ENCODE measurements at places on chromosomes 11 and 22. TPM values are rescaled to one million over a fixed set of nuclear protein-coding genes. Genes with fewer than 3 reads are reported as not detected.

Gene PTGDR2
- 0.14 TPM for total RNA-seq

Gene MRPL16
- 59.5 TPM for total RNA-seq

Gene CNGA4
- total RNA-seq, result 0.12 TPM

DNA sequence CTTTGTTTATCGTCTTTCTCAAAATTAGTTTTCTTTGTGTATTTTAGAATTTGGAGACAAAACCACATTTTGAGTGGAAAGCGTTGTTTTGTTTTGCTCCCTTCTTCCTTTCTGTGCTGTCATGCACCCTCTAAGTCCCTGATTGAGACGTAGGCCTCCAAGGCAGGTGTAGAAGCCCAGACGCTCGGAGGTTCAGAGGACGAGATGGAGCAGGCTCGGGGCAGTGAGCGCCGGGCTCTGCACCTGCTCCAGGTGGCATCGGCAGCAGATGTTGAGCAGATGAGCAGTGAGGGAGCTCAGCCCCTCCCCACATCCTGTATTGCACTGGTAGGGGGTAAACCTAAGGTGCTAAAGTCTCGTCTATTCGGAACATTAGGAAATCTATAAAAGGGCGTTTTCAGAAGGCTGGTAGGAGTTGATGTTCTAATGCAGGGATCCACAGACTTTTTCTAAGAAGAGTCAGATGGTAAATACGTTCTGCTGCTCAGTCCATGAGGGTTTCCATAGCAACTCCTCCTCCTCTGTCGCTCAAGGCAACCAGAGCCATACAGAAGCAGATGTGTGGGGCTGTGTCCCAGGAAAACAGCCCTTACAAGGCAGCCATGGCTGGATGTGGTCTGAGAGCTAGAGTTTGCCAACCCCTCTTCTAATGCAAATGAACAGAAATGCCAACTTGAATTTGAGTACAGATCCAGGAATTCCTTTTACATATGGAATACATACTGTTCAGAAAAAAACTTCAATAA is 724.2 kb downstream of the BRD1 start:
- H3K36me3 ChIP-seq, result no peaks in the 10 kb centered on the region
- no peak overlapping the region for H3K4me3 ChIP-seq
- H3K27me3 ChIP-seq, result peaks cover 15% of the 10 kb centered on the region
- DNase-seq, result no peak

DNA sequence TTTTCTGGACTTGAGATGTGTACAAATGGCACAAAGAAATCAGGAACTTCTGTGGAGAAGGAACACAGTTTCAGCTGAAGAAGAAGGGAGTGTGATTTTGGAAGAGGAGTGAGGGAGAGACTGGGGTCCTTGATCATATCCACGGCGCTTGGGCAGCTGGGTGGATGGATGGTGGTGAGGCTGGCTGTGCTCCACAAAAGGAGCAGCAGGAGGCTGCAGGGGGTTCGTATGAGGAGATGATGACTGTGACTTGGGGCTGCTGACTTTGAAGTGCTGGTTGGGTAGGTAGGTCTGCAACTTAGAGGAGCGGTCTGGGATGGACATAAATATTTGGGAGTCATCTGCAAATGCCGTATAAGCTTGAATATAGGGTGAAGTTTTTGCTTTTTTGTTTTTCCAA is 1.3 kb upstream of the DCHS1 start:
- no peak for DNase-seq
- no peaks in the 10 kb centered on the region for H3K36me3 ChIP-seq
- H3K27me3 ChIP-seq, result no peaks in the 10 kb centered on the region
- peaks cover 3% of the 10 kb centered on the region for H3K4me1 ChIP-seq
- H3K27ac ChIP-seq, result no peak overlapping the region
- H3K4me3 ChIP-seq, result peak overlapping the region; percentile 5

DNA sequence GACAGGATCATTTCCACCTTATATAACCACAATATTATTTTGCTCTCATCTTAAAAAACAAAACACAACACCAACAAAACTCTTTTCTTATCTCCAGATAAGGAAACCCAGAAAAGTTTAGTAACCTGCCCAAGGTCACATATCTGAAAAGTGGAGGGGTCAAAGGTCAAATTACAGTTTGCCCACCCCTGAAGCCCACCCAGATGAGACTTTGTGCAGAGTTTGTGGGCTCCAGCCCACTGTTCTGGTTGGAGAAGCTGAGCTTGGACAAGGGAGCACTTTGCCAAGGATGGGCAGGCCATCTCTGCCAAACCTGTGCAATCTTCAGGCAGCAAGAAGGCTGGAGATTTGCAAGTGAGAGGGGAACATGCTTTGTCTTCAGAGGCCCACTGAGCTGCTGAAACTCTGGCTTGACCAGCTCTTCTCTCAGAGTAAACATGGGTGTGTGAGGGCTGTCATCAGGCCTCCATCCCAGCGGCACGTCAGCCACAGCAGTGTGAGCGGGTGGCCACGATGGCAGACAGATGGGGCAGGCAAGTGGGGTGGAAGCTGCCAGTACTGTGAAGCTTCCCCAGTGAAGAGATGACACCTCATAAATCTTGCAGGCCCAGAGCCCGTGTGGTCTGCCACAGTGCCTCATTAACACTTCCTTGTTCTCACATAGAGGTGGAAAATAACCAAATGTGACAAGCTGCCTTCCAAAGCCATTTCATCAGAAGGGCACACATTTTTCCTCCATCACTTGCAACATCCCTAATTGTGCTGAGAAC is 111.8 kb downstream of the CCDC81 start:
- H3K4me1 ChIP-seq, result peaks cover 5% of the 10 kb centered on the region
- DNase-seq, result no peak
- no peaks in the 10 kb centered on the region for H3K36me3 ChIP-seq
- no peak overlapping the region for H3K4me3 ChIP-seq

DNA sequence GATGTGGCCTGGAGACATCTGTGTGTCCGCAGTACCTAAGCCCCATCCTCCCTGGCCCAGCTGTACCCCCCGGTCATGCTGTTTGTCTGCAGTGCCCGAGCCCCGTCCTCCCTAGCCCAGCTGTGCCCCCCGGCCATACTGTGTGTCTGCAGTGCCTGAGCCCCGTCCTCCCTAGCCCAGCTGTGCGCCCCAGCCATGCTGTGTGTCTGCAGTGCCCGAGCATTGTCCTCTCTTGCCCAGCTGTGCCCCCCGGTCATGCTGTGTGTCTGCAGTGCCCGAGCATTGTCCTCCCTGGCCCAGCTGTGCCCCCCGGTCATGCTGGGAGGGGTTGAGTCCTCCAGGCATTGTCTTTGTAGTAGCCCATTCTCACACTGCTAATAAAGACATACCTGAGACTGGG is 7.6 kb upstream of the ARSA start:
- no peak overlapping the region for H3K4me3 ChIP-seq
- H3K27me3 ChIP-seq, result no peaks in the 10 kb centered on the region
- DNase-seq, result no peak
- no peaks in the 10 kb centered on the region for H3K36me3 ChIP-seq
- no peak overlapping the region for H3K27ac ChIP-seq
- H3K4me1 ChIP-seq, result no peaks in the 10 kb centered on the region

DNA sequence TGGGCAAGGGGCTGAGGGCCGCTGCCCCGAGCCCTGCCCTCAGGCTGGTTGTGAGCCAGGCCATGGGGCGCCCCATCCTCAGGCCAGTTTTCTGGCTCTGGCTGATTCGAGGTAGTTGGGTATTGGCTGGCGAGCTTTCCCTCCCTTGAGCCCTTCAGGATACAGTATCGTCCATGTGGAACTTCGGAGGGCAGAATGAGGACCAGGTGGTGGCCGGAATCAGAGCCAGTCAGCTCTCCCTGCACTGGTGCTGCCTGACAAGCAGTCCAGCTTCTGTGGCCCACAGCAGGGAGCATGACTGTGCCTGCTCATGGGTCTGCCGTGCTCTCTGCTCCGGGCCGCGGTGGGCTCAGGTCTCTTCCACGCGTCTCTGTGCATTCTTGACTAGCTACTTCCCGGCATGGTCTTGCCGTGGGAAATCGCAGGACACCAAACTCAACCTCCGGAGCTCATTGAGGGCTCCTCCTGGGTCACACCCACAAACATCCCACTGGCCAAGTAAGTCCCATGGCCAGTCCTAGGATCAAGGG is 1289.3 kb downstream of the BRD1 start:
- H3K4me3 ChIP-seq, result no peak overlapping the region
- H3K27ac ChIP-seq, result no peak overlapping the region
- no peak for DNase-seq
- no peaks in the 10 kb centered on the region for H3K4me1 ChIP-seq
- H3K36me3 ChIP-seq, result no peaks in the 10 kb centered on the region
- H3K27me3 ChIP-seq, result no peaks in the 10 kb centered on the region

DNA sequence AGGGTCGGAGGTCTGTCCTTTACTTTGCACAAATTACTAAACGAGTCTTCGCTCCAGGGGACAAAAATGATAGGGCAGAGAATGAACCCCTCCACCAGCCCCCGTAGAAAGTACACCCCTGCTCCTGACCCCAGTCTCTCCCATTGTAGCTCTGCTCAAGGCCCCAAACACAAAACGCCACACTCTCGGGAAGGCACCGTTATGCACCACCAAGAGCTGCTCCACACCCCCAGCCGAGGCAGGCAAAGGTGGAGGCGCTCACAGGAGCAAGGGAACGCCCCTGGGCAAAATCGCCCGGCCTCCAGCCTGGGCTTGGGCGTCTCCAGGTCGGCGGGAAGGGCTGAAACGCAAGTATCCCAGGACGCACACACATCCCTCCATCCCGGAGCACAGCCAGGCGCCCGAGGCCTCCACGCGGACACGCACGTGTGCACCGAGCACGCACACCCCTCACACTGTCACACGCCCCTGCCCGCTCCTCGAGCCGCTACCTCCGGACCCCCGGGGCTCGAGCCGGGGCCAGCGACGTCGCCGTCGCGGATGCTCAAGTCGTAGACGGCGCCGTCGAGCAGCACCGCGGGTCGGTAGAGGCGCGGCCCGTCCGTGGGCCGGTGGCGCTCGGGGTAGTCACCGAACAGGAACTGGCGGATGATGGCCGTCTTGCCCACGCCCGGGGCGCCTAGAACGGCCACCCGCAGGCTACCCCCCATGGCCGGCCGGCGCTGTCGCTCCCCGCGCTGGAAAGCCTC is 786 bp downstream of the RASL10A start:
- DNase-seq, result no peak
- H3K27me3 ChIP-seq, result peaks cover 39% of the 10 kb centered on the region
- H3K4me3 ChIP-seq, result peak overlapping the region; percentile 14

DNA sequence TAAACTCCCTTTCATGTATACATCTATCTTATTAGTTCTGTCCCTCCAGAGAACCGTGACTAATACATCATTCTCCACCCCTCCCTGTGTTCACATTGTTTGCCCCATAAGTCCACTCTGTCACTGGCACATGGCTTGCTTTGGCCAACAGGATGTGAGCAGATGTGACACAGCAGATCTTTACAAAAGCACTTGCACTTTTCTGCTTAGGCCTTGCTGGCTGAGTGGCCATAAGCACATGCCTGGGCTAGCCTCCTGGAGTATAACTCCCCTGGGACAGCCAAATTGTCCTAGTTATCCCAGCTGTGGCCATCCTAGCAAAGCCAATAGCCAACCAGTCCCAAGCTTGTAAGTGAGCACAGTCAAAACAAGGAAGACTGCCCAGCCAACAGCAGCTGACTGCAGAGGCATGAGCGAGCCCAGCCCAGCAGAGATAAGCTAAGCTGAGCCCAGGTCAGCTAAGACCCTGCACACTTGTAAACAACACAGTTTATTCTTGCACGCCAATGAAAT is 9.7 kb upstream of the RCN1 start:
- H3K36me3 ChIP-seq, result no peaks in the 10 kb centered on the region
- DNase-seq, result no peak
- no peak overlapping the region for H3K4me3 ChIP-seq
- peaks cover 6% of the 10 kb centered on the region for H3K27me3 ChIP-seq

DNA sequence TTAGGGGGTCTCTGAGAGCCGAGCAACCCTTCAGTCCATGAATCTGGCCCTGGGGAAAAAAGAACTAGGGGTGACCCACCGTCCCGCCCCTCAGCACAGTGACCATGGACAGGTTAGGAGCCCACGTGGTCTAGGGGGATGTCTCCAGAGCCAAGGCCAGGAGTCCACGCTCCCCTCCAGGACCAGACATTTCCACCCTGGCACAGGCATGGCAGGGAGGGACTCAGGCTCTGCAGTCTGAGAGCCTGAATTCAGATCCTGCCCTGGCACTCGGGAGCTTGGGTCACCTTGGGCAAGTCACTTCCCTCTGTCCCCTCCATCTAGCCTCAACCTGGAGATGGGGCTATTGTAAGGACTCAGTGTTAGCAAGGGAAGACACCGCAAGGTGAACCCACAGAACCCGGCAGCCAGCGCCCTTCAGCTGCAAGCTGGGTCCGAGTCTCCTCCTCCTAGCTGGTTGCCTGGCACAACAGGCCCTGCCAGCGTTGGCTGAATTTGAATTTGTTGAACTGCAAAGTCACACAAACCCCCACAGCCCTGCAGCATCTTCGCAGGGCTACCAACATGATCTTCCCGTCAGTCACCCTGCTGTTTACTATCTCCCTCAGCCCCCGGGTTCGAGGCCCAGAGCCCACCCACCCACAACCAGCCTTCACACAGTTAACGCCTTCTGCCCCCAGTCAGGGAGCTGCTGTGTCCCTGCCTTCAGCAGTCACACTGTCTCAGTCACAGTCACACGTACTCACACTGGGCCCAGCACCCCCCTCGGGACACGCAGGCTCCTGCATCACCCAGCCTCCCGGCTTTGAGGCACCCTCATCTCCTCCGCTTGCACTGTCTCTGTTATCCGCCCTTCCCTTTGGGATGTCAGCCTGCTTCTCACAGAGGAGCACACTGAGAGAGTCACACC is 603 bp upstream of the PDGFB start:
- H3K4me1 ChIP-seq, result peaks cover 28% of the 10 kb centered on the region
- H3K27ac ChIP-seq, result no peak overlapping the region
- H3K4me3 ChIP-seq, result peak overlapping the region; percentile 58
- no peak for DNase-seq

All from activated naive CD4-positive, alpha-beta T cell treated with anti-CD3 and anti-CD28 coated beads for 36 hours (primary cell).